ENCODE measurements at places on chromosomes 2 and 18.

DNA sequence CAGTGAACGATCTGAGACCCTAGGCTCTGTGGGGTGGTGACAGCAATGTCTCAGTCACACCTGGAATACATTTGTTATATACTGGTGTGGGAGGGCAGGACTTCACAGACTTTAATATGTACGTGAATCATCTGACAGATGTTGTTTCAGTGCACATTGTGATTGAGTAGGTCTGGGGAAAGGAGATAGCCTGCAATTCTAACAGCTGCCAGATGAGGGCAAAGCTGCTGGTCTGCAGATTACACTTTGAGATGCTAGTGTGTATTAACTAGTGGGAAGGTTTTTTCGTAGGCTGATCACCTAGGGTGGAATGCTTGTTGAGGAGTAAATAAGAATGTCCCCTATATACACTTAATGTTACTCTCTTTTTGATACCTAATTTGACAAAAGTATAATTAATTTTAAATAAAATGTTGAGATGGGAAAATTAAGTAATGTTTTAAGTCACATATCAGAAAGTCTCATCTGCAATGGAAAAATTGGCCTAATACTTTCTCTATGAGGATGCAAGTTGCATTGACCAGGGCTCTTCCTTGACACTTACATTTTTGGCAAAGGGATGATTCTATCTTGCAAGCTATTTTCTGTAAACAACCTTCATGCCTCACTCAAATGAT lies 496.9 kb upstream of the HNMT start:
- DNase-seq, result no peak

DNA sequence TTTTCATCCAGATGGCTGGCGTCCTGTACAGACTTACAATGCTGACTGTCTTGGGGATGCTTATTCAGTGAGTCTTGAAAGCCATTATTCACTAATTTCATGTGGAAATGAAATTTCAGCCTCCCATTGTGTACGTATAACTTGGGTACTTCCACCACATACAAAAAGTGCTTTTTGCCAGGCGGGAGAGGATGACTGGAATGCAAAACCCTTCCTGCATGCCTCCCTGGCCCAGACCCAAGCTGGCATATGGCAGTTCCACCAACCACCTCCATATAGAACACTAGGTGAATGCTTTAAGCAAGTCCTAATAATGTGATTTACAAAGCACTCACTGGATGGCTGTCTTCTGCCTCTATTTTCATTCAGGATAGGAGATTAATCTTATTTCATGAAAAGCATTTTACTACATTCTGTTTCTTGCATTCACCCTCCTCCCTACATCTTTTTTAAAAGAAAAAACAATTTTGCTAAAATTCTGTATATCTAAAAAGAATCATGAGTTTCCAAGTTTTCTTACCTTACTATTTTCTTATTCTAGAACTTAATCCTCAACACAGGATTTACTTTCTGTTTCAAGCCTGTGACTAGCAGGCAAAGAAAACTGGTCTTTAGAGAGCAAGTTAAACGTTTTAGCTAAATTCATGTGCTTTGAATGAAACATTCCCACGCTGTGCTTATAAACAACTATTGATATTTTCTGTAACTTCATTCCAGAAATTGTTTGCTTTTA lies 327.6 kb downstream of the NCKAP5 start:
- DNase-seq, result no peak

DNA sequence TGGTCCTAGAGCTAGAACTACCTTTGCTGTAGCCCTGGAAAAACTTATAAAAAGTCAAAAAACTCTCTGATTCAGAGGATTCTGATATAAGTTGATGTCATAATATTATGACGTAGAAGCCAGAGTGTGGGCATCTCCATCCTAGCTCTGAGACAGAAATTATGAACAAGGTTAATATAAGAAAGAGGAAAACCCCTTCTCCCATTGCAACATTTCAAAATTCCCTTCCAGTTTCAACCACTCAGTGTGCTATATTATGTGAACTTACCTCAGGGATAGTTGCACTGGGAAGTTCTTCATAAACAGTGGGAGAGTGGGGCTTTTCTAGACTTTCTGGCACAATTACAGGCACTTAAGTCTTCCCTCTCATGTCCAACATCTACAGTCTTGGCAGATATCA lies 171.6 kb downstream of the PIK3C3 start:
- DNase-seq, result no peak

- DNase-seq, result no peak
Observed at GRCh38 chr18:76488190-76488589, 6.9 kb downstream of the ZNF516 start.

- no peak for DNase-seq
Observed at GRCh38 chr2:55163941-55164390, 68.1 kb downstream of the CLHC1 start.
